Common myeloid progenitor, CD34-positive (primary cell): ENCODE measurements at places on chromosomes 3 and 15.

GRCh38 chr3:13634615-13635014 lies 85.7 kb downstream of the FBLN2 start:
- no peak for DNase-seq

GRCh38 chr3:121883507-121883906 lies 10.7 kb upstream of the SLC15A2 start:
- DNase-seq, result peak; percentile 42

DNA sequence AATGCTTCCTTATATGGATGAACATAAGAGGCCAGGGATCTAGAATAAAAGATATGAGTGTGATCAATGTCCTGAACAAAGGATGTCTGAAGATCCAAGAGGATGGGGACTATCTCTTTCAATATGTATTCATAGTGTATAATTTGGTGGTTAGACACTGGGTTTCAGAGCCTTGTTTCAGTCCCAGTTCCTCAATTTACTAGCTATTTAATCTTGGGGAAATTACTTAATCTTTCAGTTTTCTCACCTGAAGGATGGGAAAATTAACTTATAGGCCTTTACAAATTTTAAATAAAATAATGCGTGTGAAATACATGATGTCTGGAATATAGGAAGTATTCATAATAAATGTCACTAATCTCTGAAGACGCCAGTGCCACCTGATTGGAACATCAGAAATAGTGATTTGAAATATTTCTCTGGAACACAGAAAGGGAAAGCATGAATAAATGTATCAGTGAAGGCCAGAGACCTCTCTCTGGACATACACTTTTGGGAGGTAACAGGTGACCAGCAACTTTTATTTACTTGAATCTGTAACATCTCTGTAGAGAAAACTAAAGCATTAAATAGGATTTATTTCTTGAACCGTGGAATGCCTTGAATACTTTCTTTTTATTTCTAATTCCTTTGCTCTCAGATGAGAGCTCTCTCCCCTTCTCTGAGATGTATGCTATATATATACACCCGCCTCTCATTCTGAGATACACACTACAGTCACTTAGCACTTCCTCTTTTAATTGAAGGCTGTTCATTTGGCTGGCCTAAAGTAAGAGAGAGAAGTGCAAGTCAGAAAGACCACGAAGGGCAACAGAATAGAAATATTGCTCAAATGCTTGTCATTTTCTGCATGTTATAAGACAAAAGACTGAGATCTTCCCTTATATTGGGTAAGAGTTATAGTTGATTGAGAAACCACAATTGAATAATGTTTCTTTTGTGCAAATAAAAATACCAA lies 407.1 kb downstream of the LSAMP start:
- peak; percentile 32 for DNase-seq

GRCh38 chr3:10370429-10370828 lies 49.5 kb upstream of the SEC13 start:
- peak; percentile 90 for DNase-seq

DNA sequence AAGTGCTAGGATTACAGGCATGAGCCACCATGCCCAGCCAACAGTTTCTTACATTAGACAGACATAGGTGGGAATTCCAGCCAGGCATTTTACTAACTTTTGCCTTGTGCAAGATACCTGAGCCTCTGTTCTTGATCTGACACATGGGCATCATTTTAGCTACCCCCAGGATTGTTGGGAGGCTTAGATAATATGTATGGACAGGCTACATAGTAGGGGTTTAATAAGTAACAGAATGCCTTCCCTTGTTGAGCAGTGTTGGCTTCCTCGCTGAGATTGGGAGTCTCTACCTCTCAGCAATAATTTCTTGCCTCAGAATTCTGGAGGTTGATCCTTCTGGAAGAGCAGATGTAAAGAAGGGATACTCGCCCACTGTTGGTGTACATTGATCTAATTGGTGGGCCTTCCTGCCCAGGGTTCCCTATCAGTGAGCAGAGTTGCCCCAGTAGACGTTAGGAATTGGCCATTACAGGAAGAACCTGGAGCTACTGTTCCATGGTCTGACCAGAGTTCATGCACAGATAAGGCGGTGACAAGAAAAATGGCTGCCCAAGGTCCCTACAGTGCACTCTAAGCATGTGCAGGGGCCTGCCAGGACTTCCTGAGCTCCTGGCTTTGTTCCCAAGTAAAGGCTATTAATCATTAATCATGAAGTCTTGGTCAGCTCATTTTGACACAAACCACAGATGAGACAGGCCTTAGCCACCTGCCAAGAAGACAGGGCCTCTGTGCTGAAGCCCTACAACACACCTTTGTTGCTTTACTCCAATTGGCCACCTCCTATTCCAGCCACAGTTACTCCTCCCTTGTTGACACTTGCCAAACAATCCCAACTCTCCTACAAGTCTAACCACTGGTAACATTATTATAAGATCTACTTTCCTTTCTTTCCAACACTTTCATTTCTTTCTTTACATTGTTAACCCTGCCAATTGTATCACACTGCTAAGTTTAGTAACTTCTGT lies 5.0 kb upstream of the IL17RE start:
- no peak for DNase-seq

DNA sequence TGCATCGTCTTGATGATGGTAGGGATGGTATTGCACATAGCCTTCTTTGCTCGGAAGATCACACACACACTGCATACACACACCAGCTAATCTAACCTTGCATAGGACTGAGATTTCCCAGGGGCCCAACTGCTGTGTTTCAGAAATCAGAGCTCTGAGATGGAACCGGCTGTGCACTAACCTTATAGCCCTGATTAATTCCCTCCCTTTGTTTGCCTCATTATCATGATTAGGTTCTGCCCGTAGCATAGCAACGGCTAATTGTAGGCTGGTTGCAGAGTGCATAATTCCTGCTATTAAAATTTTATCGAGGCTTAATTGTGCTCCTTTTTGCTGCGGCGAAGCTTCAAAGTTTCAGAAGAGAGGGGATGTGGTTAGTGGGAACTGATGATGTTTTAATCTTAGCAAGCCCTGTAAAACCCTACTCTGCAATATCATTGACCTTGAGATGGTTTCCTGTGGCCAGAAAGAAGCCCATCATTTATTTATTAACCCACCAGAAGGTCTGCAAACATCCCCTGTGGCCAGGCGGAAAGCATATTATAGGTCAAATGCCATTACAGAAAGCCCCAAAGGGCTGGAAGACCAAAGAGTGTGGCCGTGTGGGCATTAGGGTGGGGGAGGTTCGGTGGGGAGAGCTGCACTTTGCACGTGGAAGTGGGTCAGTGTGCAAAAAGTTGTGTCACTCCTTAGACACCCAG lies 56.2 kb upstream of the GLCE start:
- DNase-seq, result no peak

GRCh38 chr3:100910986-100911385 lies 82.2 kb downstream of the ABI3BP start:
- DNase-seq, result no peak

- peak; percentile 51 for DNase-seq
These were observed 10.8 kb upstream of the CA12 start for GRCh38 chr15:63392361-63393009.

GRCh38 chr3:70889162-70890019 lies 577.0 kb upstream of the MDFIC2 start:
- DNase-seq, result no peak

DNA sequence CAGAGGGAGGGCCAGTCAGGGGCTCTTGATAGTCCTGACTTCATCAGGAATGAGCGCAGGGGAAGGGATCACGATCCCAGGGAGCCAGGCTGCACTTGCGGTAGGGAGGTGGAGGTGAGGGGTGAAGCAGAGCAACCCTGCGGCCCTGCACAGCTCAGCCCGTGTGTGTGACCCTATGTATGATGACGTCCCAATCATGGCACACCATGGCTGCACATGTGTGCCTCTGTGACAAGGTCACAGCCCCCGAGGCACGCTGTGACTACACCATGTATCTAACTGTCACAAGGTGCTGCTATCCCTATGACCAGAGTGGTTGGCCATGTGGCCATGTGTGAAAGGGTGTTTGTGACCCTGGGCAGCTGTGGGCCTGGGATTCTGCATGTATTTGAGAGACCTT lies 13.3 kb upstream of the ALAS1 start:
- no peak for DNase-seq
